Stimulated activated naive CD4-positive, alpha-beta T cell treated with Interleukin-2 at 50 U/mL for 16 hours (primary cell): ENCODE measurements at places on chromosomes 6 and 20.

DNA sequence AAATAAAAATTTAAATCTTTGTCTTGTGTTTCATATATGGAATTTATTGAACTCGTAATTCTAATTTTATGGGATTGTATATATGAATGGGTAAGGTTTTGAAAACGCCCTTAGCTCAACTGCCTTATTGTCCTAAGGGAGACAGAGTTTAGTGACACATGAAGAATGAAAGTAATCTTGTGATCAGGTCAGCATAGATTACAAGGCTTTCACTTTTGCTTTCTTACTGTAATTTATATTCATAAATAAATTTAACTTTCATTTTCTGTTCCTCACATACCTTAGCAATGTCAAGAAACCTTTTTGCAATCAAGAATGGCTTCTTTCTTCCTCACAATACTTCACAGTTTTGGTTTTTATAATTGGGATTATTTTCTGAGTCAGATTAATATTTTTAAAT is 14.4 kb downstream of the KPNA5 start:
- no peak for DNase-seq

DNA sequence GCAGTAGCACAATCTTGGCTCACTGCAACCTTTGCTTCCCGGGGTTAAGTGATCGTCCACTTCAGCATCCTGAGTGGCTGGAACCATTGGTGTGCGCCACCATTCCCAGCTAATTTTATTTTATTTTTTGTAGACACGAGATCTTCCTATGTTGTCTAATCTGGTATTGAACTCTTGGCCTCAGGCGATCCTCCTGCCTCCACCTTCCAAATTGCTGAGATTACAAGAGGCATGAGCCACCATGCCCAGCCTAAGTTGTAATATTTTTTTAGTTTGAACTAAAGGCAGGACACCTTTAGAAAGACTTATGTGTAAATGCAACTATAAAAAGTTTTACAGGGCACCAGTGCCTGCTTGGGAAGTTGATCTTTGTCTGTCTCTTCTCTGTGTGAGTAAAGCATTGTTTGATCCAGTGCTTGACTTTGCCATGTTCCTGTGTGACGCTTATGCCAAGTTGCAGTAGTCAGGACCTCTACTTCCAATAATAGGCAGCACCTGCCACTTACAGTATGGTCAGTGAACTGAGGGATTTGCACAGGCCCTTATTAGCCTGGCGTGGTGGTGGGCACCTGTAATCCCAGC is 46.9 kb downstream of the JARID2 start:
- DNase-seq: no peak

DNA sequence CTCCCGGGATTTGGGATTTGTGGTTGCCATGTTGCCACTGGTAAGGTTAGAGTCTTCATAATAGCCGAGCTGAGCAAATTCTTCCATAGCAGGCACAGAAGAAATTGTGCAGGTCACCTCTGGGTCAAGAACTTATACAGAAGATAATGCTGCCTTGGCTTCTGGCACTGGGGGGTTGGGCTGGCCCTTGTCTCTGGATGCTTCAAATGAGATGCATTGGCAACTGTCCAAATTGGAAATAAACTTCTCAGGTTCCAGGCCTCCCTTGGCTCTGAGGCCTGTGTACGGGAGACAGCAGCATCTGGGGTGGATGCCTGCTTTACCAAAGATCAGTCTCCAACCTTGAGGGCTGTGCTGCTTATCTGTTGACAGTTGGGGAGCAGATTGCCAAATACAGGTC is 26.2 kb downstream of the MYO6 start:
- DNase-seq: no peak

DNA sequence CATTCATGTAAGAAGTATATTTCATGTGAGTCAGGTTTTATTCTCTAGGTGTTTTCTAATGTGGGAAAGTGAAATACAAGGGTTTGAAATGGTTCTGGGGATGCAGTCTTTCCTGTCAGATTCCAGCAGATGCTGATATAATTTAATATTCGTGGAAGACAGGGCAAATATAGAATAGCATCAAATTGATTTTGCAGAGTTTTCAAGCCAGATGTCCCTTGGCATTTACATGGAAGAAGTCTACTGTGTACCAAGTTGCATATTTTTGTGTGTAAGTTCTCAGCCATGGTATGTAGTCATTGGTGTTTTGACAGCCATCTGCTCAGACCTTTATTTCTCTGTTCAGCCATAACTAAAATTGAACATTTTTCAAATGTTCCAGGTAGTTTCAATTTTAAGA is 143.7 kb downstream of the LAMA2 start:
- no peak for DNase-seq

DNA sequence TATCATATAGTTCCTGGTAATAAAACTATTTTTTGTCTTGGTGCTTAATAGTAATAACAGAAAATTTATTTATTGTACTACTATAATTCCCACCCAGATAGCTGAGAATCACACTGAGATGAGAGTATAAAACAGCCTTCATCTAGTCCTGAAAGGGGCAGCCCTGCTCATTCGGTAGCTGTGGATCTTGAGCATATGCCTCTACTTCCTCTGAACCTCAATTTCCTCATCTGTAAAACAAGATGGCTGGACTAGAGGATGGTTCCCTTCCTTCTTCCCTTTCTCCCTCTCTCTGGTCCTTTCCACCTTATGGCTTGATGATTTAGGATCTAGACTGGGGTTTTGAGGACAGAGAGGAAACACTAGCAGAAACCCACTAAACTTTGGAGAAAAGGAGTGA is 15.0 kb downstream of the FKBP5 start:
- no peak for DNase-seq

DNA sequence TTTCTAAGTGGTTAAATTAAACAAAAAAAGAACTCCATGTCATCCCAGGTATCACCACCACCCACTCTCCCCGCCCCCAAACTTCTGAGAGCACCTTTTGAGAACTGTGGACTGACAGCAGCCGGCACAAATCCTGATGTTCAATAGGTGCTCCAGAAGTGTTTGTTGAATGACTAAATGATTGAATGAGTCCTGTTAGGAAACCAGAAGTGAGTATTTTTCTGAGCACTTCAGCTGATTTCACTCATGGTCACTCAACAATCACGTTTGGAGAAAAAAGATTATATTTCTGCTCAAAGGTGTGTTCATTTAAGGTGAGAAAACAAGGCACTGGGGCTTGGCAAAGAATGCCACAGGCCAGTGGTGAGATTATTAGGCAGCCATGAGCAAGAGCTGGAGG is 6.2 kb upstream of the HNF4A start:
- DNase-seq: no peak

- DNase-seq: no peak
Observed at GRCh38 chr6:107592806-107593205, 102.9 kb downstream of the SOBP start.

DNA sequence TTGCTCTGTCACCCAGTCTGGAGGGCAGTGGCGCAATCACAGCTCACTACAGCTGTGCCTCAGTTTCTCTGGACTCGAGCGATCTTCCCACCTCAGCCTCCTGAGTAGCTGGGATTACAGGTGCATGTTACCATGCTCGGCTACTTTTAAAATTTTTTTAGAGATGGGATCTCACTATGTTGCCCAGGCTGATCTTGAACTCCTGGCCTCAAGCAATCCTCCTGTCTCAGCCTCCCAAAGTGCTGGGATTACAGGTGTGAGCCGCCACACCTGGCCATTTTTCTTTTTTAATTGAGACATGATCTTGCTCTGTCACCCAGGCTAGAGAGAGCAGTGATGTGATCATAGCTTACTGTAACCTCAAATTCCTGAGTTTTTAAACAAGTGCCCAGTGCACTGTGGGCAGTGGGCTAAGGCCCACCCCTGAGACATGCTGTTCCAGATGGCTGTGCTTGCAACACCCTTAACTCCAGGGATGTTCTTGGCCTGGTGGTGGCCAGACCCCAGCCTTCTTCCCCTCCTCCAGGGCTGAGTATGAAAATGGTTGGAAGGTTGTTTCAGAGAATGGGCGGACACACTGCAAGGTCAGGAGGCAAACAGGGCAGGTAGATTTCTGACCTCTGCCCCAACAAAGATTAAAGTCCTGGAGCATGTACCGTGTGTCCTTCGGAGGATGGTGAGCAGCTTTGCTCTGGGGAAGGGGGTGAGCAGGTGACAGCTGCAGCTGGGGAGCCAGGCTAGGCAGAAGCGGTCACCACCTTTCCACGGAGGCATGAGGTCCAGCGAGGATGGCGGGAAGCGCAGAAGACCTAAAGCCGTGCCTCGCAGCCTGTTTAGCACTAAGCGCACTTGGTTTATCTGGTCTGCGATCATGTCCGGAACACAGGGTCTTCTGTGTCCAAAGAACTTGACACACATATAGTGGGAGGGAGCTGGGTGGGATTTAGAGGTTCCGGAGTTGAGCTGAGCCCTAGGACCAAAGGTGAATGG is 1.4 kb upstream of the FAM83C start:
- no peak for DNase-seq

DNA sequence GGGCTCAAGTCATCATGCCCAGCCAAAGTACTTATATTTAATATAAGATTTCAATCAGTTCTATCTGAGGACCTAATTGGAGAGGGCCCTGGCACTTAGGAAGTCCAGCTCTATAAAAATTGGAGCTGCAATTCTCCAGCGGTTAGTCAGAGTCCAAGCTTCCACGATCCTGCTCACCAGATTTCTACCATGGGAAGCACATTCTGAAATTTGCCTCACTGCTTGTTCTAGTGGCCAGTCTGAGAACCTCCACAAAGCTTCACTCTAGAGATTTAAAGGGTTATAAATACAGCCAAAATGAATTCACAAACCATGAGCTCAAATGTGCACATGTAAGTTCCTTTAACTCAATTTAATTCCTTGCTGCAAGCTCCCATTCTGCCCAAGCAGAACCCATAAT is 33.5 kb downstream of the PNLDC1 start:
- no peak for DNase-seq

DNA sequence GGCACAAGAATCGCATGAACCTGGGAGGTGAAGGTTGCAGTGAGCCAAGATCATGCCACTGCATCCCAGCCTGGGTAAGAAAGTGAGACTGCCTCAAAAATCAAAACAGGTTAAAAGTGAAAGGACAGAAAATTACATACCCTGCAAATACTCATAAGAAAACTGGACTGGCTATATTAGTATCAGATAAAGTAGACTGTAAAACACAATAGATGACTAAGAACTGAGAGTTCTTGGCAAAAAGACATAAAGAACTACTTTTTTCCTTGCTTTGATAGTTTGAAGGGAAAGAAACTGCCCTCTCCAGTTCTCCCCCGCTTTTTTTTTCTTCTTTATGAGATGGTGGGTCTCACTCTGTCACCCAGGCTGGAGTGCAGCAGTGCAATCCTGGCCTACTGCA is 17.0 kb downstream of the SNX3 start:
- DNase-seq: no peak

- no peak for DNase-seq
Observed at GRCh38 chr20:46970937-46971630, 76.4 kb downstream of the EYA2 start.

GRCh38 chr20:2042400-2042799 is 48.5 kb upstream of the PDYN start:
- no peak for DNase-seq

DNA sequence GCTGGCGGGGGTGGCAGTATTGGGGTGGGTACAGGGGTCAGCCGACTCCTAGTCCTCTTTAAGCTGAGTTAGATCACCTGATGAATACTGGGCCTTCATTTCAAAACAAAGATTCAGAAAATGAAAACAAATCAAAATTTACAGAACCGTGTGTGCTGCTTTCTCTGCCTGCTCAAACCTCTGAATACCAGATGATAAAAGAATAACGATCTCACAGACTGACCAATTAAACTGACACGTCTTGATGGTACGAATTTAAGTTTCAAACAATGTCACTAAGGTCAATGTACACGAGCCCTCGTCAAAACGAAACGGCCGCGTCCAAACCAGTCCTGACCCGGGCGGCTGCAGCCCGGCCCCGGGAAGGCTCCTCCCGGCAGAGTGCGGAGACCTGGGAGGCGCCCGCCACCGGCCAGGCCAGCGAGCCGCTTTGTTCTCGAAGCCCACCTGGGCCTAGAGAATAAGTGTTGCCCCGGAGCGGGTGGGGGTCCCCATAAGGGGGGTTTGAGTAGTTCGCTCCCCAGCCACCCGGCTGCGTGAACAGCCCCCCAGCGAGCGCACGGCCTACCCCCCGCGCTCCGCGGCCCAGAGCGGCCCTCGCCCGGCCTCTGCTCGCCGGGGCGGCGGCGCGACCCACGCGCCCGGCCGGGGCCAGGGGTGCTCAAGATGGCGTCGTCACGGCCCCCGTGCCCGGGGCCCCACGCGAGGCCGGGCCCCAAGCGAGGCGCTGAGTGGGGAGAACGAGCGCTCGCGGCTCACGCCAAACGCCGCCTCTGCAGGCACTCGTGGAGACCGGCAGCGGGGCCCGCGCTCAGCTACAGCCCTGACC is 728 bp downstream of the PSMA7 start:
- peak; percentile 31 for DNase-seq

- DNase-seq: no peak
Observed at GRCh38 chr20:37144856-37145404, 34.2 kb upstream of the RPN2 start.

GRCh38 chr6:5300206-5300764 is 39.0 kb downstream of the FARS2 start:
- no peak for DNase-seq

DNA sequence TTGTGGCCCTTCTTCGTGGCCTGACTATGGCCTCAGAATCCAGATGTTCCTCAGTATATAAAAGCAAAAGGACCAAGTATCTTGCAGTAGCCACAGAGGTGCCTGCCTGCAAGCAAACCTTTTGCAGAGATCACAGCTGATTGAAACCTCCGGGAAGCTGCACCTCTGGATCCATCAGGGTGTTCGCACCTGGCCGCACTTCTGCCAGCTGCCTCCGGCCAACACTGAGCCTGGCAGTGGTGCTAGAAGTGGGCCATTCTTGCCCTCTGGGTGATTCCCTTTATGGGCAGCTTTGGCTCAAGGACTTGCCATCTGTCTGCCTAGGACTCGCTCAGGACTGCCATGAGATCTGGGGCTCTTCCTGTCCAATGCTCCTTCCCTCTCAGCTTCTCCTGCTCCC is 214.6 kb upstream of the ECI2 start:
- DNase-seq: no peak

DNA sequence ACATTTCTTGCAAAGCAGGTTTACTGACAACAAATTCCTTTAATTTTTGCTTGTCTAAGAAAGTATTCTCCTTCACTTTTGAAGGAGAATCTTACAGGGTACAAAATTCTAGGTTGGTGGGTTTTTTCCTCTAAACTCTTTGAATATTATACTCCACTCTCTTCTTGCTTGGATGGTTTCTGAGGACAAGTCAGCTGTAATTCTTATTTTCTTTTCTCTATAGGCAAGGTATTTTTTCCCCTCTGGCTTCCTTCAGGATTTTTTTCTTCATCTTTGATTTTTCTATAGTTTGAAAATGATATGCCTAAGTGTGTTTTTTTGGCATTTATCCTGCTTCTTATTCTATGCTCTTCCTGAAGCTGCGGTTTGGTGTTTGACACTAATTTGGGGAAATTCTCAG is 112.5 kb upstream of the HIVEP1 start:
- no peak for DNase-seq

GRCh38 chr6:122753688-122754056 is 25.8 kb upstream of the FABP7 start:
- no peak for DNase-seq

GRCh38 chr6:43318011-43318410 is 9.4 kb upstream of the CRIP3 start:
- DNase-seq: no peak

DNA sequence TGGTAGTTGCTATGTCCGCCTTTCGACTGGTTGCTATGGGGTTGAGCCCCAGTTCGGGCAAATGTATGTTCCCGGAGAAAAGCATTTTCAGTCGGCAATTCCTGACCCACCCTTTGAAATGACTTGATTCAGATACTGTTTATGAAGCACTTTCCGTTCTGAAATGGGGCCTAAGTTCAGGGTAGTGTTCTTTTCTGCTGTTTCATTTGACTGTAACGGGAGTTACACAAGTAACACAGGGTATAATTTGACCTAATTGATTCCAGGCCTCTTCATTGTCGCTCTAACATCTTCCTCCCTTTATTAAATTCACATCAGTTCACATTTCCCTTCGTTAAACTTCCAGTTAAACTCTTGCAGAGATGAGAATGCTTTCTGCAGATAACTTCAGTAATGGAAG is 85.5 kb downstream of the BMP6 start:
- DNase-seq: no peak
